ENCODE measurements at places on chromosomes 2 and 18.
A peak's percentile ranks its signal among the peaks of the same experiment; 100 is the strongest.

- no peak for DNase-seq
Observed at GRCh38 chr18:57441071-57441794, 6.1 kb downstream of the ONECUT2 start.

GRCh38 chr2:47486841-47487497 lies 84.0 kb downstream of the MSH2 start:
- no peak for DNase-seq

DNA sequence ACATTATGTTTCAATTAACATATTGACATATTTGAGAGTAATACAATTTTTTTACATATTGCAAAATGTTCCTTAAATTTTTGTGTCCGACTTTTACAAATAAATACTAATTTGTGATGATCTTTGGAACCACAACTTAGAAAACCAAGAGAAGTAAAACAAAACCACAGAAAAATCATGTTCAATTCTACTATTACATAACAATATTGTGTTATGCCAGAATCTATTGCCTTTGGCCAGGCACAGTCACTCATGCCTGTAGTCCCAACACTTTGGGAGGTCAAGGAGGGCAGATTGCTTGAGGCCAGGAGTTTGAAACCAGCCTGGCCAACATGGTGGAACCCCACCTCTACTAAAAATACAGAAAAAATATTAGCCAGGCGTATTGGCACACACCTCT lies 92.8 kb upstream of the APCDD1 start:
- no peak for DNase-seq

GRCh38 chr18:69935319-69936190 lies 12.1 kb downstream of the CD226 start:
- no peak for DNase-seq

DNA sequence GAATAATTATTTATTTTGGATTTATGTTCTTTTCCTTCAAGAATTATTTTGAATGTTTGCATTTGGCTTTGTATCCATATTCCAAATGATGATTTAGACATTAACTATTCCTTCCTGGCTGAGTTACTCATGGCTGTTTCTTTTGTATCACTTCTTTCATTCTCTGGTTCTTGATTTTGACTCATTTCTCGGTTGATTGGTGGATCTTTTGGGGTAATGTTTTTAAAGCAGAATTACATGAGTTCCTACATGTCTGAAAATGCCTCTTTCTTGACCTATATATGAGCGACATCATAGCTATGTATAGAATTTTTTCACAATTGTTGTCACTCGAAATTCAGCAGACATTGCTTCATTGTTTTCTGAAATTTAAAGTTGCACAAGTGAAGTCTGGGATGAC lies 39.5 kb downstream of the CYP26B1 start:
- no peak for DNase-seq

GRCh38 chr2:11802782-11803191 lies 56.4 kb downstream of the LPIN1 start:
- DNase-seq: no peak

- DNase-seq: no peak
Observed at GRCh38 chr2:48114256-48114655, 208.0 kb upstream of the FBXO11 start.

- peak; percentile 76 for DNase-seq
Observed at GRCh38 chr2:162261032-162261945, 18.0 kb upstream of the FAP start.

DNA sequence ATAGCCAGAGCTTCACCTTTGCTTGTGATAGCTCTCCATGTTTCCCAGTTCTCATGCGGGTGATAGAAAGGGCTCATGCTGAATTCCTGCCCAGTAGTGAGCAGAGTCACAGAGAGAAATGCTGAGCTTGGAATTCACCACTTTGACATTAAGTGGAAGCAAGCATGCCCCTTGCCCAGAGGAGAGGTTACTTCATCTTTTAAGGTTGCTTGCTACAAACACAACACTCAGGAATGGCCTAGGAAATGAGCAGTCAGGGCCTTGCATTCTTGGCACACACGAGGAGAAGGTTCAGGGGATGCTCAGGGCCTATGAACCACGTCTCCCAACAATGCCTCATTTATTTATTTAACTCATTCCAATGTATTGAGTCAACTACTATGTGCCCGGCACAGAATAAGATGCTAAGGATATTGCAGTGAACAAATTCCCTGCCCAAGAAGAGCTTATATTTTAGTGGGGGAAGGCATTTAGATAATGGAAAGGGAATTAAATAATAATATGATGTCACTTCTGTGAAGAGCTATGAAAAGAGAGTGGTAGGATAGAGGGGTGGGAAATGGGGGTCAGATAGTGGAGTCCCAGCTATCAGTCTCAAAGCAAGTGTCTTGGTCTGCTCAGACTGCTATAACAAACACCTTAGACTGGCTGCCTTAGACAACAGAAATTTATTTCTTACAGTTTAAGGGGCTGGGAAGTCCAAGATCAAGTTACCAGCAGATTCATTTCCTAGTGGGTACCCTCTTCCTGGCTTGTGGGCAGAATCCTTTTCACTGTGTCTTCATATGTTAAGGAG lies 42.1 kb downstream of the DDX18 start:
- no peak for DNase-seq

- DNase-seq: no peak
Observed at GRCh38 chr2:71747559-71747958, 294.2 kb downstream of the DYSF start.

- no peak for DNase-seq
Observed at GRCh38 chr18:68275616-68276015, 439.3 kb downstream of the TMX3 start.

- no peak for DNase-seq
Observed at GRCh38 chr2:70743068-70743467, 24.9 kb downstream of the ADD2 start.

GRCh38 chr2:120887741-120888231 lies 152.1 kb downstream of the GLI2 start:
- DNase-seq: no peak

GRCh38 chr18:2822213-2822921 lies 24.4 kb upstream of the EMILIN2 start:
- no peak for DNase-seq

GRCh38 chr2:241933179-241933911 lies 63.8 kb downstream of the RTP5 start:
- DNase-seq: no peak

Measured in sigmoid colon (tissue), 7 donors.